CD4-positive, alpha-beta T cell treated with Interleukin-2 at 100 ng/mL for 4 hours (primary cell): ENCODE measurements at places on chromosomes 2 and 18.

DNA sequence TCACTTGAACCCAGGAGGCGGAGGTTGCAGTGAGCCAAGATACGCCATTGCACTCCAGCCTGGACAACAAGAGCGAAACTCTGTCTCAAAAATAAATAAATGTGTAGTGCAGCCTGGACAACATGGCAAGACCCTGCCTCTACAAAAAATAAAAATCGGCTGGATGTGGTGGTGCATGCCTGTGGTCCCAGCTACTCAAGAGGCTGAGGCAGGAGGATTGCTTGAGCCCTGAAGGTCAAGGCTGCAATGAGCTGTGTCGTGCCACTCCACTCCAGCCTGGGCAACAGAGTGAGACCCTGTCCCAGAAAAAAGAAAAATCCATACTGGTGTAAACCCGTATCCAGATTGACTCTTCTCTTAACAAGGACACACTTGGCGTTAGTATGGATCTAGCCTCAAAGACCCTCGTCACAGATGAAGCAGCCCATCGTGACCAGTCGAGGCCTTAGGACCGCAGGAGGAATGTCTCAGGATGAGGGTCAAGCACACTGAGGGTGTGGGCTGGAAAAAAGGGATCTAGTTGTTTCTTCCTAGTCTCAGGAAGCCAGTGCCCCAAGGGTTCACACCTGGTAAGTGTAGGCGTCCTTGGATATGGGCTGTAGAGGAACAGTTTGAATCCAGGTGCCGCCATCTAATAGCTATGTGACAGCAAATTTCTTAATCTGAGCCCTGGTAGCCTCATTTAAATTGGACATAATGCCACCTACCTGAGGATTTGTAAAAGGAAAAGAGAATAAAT is 4.0 kb upstream of the GPBAR1 start:
- no peak for DNase-seq

- no peak for DNase-seq
Observed at GRCh38 chr2:47203995-47204394, 48.9 kb upstream of the STPG4 start.

DNA sequence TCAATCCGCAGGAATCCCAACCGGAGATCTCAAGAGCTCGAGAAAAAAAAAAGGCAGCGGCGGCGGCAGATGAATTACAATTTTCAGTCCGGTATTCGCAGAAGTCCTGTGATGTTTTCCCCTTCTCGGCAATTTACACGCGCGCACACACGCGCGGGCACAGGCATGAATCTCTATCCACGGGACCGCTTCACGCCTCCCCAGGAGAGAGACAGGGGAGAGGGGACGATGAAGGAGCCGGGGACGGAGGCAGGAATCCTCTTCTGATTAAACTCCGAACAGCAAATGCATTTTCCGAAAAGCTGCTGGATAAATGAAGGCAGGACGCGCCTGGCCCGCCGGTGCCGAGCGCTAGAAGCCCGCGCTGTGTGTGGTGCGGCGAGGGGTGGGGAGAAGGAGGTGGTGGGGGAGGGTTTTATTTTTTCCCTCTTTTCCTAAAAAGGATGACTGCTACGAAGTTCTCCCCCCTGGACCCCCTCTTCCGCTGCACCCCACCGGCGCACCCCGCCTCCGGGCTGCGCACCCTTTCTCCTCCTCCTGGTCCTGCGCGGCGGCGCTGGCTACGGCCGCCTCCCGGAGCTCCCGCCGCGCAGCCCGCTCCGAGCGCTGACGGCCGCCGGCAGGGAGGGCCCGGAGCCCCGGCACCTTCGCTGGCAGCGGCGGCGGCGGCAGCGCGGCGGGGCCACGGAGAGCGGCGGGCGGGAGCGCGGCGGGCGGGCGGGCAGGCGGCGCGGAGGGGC is at the start of gene BCL2:
BCL2 (minus strand) TSS at position 387 of the 740 bp plus-strand sequence.
- DNase-seq: peak; percentile 46

DNA sequence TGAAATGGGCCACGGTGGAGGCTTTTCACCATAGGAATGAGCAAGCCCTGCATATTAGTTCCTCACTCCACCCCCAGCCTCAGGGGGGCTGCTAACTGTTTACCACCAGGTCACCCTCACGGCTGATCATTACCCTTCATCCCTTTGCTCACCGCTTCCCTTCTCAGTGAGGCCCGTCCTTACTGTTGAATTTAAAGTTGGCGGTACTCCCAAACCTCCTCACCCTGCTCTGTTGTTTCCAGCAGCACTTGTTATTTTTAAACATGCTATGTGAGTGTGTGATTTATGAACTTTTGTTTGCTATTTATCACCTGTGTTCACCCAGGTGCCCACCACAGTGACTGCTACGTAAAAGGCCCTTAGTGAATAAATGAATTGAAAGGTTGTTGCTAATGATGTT is 243.6 kb downstream of the ZNF407 start:
- no peak for DNase-seq

GRCh38 chr2:200223205-200223784 is 83.2 kb upstream of the SPATS2L start:
- no peak for DNase-seq

- DNase-seq: no peak
Observed at GRCh38 chr2:20595439-20596192, 55.3 kb downstream of the HS1BP3 start.

DNA sequence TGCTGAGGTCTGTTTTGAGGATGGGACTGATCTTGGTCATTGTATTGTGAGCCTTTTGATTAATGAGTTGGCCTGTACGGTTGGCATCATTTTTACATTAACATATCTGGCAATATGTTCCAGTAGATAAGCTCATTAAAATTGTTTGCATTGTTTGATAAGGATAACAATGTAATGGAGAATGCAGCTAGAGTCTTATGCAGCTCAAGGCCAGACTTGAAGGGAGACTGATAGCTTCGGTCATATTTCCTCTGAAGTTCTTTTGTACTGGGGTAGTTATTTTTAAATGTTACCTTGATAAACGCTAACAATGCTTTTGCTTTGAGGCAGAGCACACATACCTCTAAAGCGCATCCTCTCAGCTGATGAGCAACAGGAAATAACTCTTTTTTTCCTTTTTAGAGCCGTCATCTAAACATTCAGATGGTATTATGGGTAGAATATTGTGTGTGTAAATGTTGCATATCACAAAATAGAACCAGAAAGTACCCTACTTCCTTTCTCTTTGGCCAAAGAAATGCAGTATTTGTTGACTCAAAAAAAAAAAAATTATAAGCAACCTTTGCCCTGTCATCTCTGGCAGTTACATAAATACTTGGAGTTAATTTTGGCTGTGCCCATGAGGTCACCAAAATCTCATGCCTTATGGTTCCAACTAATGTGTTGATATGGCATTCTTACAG is 1.3 kb downstream of the MAPRE2 start:
- peak; percentile 65 for DNase-seq

GRCh38 chr2:222554517-222554916 is 101.4 kb downstream of the FARSB start:
- DNase-seq: no peak

DNA sequence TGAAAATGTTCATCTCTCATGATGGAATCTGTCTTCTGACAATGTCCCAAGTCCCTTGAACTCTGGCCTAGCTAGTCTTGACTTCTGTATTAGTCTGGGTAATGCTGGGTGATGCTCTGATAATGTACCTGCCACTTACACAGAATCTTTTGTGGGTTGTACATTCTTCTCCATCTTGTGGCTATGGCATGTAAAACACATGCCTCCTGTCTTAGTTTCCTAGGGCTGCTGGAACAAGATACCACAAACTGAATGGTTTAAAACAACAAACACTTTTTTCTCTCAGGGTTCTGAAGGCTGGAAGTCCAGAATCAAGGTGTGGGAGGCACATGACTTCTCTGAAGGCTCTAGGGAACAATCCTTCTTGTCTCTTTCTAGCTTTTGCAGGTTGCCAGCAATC is 57.1 kb downstream of the RAPGEF4 start:
- no peak for DNase-seq

DNA sequence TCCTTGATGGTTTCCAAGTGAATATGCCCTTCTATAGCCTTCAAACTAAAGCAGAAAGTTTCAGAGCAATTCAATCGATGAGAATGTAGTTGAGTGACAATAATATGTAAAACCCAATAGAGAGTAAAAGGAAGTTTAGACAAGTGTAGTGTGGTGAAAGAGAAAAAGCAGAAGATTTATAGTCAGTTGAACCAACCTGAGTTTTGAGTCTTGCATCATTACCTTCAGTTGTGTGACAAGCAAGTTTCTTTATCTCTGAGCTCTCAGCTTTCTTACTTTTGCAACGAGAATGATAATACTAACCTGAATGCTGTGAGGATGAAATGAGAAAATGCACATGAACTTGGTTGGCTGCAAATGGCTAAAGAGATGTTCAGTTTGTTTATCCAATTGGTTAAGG is 40.6 kb upstream of the TMEM247 start:
- no peak for DNase-seq

- no peak for DNase-seq
Observed at GRCh38 chr2:148702475-148702874, 57.9 kb downstream of the EPC2 start.

- DNase-seq: peak; percentile 18
Observed at GRCh38 chr2:1886405-1886992, 142.2 kb upstream of the PXDN start.

DNA sequence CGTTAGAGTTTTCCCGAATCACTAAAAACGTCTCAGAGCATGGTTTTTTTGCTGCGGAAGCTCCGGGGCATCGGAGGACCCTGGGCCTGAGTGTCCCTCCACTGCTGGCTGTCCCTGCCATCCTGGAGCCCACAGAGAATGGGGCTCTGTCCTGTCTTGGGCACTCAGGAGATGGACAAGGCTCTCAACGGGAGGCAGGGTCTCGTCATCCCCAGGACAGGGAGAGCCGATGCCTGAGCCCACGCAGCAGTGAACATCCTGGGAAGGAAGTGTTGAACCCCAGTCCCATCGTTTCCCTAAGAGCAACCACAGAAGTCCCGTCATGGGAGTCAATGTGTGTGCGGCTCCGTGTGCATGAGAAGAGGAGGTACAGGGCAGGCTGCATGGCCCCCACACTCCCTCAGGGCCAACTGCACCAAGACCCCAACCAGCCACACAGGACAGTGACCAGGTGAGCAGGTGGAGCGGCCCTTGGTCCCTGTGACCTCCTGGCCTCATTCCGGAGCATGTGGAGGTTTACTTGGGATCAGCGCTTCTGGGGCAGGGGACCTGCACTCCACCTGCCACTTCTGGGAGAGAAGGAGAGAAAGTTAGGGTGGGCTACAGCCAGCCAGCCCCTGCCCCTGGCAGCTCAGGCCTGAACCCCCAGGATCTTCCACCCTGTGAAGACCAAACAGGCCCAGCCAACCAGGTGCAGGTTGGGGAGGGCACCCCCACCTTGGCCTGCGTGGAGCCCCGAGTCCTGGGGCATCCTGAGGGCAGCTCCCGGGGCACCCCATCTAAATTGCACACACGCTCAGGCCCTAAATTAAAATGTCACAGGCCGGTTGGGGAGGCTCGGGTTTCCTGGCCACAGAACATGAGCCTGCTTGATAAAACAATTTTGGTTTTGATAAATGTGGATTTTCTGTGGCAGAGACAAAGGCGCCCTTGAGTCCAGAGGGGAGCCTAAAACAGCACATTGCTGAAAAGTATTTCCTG is 3.1 kb upstream of the SNED1 start:
- no peak for DNase-seq

DNA sequence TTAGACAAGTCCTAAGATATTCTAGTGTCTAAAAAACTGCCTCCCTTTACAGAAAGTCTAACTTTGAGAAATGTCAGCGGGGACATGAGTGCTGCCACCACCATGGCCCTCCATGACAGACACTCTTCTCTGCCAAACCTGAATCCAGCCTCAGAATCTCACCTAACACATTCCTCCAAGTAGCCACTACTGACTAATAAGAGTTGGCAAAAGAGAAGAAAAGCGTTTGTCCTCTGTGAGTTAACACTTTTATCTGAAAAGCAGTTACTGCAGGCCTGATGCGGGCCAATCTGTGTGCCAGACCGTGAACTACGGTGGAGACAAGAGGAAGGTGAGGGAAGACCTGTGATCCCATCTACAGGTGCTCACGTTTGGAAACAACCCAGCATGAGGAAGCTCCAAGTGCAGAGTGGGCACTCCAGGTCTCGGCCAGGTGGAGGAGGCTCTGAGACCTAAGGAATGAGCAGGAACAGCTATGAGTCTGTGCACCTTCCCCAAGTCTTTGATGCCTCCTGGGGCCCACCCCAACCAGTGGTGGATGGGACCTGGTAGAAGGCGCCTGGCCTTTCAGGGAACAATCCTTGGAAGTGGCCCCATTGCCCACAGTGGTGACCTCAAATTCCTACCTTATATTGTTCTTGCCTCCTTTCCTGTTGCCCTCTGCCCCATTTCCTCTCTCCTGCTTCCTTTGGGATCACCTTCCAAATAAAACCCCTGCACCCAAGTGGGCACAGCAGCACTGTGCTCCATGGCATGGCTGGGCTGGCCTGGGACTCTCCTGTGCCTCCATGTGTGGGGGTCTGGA is 91.6 kb downstream of the BIN1 start:
- no peak for DNase-seq

DNA sequence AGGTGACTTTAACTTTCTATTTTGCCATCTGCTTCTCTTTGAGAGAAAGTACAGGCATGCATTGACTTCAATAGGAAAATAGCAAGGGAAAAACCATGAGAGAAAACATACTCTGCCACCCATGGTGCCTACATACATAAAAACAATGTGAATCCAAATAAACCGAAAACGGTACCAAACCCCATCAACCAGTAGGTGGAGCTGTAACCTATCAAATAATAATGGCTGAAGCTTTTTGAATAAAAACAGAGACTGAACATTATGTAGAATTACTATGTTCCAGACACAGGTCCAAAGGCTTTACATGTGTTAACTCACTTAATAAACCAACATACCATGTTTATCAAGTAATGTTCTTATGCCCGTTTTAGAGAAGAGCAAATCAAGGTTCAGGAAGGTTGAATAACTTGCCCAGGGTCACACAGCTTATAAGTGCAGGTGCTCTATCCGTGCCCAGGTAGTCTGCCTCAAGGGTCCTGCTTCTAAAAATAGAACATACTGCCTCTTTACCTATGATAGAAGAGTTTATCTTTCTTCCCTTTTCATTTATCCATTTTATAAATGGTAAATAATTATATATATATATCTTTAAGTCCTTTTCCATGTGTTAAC is 293.9 kb upstream of the SYT4 start:
- DNase-seq: peak; percentile 30
